Ecto neural progenitor cell (in vitro differentiated cells): ENCODE measurements at places on chromosomes 12 and 14.

DNA sequence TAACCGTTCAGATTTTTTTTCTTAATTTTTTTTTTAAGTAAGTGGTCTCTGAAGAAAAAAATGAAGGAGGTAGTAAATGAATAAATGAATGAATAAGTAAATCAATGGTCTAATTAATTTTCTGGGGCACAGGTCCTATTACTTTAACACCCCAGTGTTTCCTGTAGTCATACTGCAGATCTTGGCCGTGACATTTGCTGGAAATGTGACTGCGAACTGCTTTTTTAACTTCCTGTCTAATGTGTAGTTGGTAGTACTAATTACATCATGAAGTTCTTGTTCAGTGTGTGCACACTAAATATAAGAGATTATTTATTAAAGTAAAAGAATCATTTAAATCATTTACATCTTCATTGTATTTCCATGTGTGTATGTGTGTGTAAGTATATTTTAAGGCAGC, 45.4 kb downstream of the AEBP2 start:
- no peak for DNase-seq

- no peak for DNase-seq
Observed at GRCh38 chr14:59664741-59665140, 88.1 kb upstream of the CCDC175 start.

DNA sequence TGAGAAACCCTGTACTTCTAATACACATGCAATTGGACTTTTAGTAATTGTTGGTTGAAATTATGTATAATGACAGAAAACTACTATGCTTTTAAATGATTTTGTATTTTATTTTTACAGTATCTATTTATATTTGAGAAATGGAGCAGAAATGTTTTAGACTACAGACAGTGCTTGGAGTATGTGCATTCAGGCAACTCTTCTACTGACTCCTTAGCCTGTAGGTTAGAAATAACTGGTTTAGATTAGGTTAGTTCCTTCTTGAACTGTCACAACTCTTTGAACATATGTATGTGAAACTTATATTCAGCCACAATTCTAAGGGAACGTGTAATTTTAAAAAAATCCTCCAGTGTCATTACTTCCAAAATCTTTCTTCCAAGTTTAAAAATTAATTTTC, 1.7 kb downstream of the FGFR1OP2 start:
- no peak for DNase-seq

GRCh38 chr12:53145383-53146260, 34.9 kb upstream of the ZNF740 start:
- DNase-seq, result no peak

GRCh38 chr12:29032446-29032845, 116.6 kb upstream of the FAR2 start:
- no peak for DNase-seq

DNA sequence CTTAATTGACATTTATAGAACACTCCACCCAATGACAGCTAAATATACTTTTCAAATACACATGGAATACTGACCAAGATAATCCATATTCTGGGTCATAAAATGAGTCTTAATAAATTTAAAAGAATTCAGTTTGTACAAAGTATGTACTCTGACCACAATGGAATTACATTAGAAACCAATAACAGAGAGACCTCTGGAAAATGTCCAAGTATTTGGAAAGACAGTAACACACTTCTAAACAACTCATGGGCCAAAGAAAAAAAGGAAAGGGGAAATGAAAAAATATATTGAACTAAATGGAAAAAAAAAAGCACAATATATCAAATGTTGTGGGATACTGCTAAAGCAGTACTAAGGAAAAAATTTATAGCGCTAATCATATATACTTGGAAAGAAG, 52.0 kb downstream of the CRACR2A start:
- DNase-seq, result no peak

DNA sequence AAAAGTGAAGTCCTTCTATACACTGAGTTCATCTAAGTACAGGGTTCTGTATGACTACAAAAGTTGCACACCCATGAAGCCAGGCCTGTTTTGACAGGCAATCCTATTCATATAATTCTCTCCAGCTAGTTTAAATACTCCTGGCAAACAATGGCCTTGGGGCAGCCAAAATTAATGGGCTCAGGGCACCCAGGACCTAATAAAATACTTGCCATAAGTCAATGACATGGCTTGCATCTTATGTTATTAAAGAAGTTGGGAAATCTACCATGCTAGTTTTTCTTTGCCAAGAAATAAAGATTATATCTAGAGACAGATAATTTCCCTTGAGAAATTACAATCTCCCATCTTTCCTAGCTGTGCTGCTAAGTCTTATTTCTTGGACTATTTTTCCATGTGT, 11.1 kb upstream of the TMTC1 start:
- DNase-seq, result no peak

- peak; percentile 85 for DNase-seq
Observed at GRCh38 chr14:100830681-100831080, 4.8 kb downstream of the MEG3 start.

DNA sequence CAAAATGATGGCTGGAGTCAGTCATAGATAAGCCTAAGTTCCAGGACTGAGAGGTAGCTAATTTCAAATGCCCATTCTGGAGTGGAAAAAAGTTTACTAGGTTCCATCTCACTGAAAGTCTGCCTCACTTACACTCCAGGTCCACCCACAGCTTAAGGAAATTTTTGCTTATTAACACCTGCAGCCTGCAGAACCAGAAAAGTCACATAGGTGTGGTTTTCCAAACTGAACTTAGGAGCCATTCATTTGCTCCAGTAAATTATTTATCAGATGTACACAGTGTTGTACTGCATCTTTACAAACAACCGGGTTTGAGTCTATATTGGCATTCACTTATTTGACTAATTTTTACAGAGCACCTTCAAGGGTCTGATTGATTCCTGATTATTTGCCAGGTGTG, 157.4 kb upstream of the ARID2 start:
- DNase-seq, result no peak

- no peak for DNase-seq
Observed at GRCh38 chr12:100553936-100554335, 19.5 kb upstream of the GAS2L3 start.

DNA sequence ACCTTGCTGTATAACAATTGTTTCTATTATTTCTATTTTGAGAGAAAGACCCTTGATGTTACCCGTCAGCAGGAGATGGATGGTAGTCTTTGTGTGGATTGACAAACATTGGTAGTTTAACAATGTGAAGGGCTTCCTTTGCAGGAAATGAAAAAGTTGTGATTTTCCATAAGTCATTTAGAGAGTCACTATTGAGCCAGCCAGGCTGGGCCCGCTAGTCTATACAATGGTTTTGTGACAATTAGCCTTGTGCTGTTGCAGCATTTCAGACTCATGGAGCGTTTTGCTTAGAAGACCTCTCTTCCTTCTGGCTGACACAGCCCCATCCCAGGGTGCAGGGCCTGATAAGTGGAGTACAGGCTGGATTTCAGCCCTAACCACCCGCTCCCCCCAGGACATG, 18.3 kb upstream of the SLC38A2 start:
- DNase-seq, result no peak

GRCh38 chr12:13090054-13090453, 13.4 kb downstream of the GSG1 start:
- no peak for DNase-seq

DNA sequence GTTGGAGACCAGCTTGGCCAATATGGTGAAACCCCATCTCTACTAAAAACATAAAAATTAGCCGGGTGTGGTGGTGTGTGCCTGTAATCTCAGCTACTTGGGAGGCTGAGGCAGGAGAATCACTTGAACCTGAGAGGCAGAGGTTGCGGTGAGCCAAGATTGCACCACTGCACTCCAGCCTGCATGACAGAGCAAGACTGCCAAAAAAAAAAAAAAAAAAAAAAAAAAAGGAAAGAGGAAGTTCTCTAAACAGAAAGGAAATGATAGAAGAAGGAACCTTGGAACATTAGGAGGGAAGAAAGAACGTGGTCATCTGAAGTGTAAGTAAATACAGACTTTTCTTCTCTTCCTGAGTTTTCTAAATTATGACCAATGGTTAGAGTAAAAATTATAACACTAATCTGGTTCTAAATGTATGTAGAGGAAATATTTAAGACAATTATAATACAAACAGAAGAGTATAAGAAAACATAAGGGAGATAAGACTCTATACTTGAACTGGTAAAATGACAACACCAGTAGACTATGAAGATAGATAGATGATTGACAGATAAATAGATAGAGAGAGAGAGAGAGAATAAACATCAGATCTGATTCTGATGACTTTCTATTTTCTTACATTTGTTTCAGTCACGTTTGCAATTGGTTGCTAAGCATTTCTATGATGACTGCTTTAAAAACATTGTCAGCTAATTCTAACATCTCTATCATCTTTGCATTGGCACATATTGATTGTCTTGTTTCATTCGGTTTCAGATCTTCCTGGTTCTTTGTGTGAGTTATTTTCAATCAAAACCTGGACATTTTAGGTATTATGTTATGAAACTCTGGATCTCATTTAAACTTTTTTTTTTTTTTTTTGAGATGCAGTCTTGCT, 12.9 kb upstream of the CORO1C start:
- DNase-seq, result no peak

DNA sequence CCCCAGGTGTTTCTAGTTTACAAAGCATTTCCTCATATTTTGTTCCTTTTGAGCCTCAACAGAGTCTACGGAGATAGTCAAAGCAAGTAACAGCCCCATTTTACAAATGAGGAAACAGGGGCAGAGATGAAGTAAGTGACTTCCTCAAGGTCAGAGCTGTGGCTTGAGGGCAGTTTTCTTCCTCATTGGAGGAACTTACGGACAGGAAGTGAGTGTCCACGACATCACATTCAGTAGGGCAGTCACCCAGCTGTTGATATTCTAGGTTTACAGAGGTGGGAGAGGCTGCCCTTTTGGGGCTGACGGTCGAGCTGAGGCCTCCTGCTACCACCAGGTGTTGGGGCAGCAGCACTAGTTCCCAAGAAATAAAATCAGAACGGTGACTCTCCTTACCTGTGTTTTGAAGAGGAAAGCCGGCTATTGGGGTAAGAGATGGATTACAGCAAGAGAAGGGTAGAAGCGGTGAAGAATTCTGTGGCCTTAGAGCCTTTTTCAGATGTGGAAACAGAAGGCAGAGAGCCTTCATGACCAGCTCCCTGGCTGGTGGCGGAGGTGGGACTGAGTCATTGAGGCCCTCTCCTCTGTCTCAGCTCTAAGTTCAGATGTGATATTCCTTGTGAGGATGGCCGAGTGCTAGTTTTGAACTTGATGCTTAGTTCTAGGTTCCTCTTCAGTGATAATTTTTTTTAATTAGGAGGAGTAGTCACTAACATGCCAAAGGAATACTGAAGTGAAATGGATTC, 41.7 kb downstream of the SUSD6 start:
- DNase-seq, result no peak

- DNase-seq, result no peak
Observed at GRCh38 chr12:70353780-70354660, 12.1 kb upstream of the KCNMB4 start.

DNA sequence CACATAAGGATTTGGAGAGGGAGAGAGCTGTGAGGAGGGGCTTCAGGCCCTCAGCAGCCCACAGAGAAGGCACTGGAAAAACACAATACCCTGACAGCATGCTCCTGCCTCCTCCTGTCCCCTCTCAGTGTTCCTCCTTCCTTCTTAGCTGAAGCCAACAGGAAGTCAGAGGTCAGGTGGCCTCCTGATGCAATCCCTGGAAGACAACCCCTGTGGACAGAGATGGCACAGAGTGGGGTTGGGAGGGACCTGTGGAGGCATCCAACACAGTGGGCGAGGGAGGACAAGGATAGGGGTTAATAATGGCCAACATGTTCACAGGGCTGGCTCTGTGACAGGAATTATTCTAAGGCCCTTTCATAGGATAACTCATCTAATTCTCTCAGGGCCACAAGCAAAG, 15.4 kb upstream of the IFI27L2 start:
- no peak for DNase-seq

GRCh38 chr12:40181490-40181889, 43.3 kb upstream of the LRRK2 start:
- no peak for DNase-seq

DNA sequence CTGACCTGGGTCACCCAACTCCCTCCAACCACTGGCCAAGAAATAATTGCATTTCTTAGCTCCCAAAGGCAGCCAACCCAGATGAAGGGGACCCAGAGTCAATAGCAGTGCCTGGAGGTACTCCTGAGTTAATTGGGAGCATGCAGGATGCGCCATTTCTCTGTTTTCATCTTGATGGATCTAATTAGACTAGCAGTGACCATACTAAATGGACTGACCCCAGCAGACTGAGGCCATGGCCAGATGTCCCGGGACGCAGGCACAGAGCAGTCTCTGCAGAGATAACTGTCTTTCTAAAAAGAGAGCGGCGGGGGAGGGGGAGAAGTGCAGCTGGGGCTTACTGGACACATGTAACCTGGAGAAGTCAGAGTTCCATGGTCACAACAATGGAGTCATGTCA, 53.2 kb upstream of the CMKLR1 start:
- DNase-seq, result no peak

DNA sequence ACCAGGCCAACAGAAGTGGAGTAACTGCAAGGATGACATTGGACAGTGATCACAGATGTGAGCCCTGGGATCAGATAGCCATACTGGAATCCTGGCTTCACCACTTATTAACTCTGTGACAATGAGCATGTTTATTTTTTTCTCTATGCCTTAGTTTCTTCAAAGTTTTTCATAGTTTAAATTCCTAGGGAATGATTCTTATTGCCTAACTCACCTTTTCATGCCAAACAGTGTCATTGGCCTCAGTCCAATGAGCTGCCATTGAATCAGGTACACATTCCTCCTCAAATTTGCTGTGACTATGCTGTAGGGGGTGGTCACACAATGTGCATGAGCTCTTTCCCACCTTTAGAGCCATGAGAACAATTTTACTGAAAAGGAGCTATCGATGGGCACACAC, 342.3 kb downstream of the SYT1 start:
- DNase-seq, result no peak

DNA sequence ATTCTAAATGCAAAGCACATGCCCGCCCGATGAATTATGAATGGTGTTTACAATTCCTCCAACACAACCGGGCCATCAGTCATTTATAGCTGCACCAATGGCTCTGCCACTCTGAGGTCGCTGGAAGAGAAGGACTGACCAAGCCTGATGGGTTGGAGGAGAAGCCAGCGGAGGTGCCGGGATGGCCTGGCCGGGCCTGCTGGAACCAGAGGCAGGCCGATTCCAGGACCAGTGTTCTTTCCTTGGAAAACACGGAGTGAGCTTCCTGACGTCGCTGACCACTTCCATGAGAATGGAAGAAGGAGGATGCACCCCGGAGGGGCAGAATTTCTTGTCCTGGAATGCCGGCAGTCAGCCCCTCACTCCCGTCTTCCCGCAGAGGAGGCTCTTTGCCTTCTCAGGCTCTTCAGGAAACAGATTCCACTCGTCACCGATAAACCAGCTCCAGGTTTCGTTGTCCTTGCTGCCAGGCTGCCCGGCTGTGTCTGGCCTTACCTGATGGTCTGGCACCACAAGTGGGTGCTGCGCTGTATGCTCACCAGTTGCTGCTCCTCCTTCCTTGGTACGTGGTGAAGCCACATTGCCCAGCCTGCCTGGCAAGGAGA, 358.5 kb upstream of the SFSWAP start:
- DNase-seq, result peak; percentile 33

- no peak for DNase-seq
Observed at GRCh38 chr12:90331262-90331661, 622.6 kb upstream of the ATP2B1 start.

- no peak for DNase-seq
Observed at GRCh38 chr12:97568336-97569180, 106.0 kb downstream of the RMST start.
